ENCODE measurements at places on chromosomes 12 and 14.

- peak; percentile 50 for DNase-seq
Measured at GRCh38 chr12:126404293-126404881, 1339.2 kb downstream of the AACS start.

DNA sequence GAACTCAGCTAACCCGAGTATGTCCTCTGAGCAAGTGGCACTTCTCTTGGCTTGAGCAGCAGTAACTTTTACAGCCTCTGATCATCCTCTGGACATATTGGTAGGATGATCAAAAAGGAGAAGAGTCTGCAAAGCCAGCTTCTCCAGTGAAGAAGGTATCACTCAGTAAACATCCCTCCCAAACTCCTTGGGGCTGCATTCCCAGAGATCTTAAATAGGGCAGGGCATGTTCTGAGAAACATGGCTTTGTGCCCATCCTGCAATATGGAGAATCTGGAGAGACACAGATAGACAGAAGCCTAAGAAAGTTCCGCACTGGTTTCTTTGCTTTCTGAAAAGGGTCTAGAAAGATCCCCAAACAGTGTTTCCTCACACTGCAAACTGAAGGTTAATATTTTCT is 65.4 kb downstream of the RBM19 start:
- no peak for DNase-seq

DNA sequence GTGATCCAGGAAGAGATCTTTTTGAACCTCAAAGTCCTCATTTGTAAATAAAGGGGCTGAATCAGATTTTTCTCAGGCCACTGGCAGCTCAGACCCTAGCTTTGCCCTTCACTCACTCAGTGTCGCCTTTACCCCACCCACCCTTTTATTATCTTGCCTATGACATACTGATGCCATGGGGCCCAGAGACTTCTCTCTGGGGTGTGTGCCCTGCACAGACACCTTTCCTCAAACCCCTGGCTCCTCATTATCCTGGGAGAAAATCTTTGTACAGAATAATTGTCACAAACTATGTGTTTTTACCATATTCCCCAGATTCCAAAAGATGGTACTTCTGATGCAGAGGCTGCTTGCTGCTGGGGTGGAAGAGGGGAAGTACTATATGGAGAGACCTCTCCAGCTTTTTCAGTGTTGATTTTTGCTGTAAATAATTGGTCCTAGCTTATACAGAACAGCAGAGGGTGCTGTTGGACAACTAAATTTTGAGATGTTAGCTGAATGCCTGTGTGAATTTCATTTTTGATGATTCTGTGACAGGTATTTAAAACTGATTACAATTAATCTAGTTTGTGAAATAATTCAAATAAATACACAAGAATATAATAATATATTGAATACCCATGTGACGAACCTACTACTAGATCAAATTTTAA is 53.9 kb upstream of the DCD start:
- peak; percentile 61 for DNase-seq

- peak; percentile 26 for DNase-seq
Measured at GRCh38 chr14:41830714-41831406, 224.2 kb downstream of the LRFN5 start.
